Stimulated activated CD8-positive, alpha-beta memory T cell treated with anti-CD3 and anti-CD28 coated beads, Interleukin-4, amount 100 ng/mL, for 1 hour (primary cell): ENCODE measurements at places on chromosomes 3 and 15.

DNA sequence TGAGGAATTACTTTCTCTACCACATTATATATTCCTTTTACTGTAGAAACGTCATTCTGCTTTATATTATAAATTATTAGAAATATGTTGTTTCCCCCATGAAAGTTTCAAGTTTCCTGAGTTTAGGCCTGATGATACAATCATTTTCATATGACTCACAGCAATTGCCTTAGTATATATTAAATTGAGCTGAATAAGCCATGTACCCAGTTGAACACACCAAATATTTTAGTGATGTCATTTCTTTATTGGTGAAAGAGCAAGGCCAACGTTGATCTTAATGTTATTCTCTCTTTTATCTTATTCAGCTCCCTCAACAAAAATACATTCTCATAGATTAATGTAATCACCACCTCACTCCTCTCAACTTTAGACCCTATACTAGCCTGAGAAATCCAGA is 30.8 kb downstream of the B3GNT5 start:
- no peak for DNase-seq

DNA sequence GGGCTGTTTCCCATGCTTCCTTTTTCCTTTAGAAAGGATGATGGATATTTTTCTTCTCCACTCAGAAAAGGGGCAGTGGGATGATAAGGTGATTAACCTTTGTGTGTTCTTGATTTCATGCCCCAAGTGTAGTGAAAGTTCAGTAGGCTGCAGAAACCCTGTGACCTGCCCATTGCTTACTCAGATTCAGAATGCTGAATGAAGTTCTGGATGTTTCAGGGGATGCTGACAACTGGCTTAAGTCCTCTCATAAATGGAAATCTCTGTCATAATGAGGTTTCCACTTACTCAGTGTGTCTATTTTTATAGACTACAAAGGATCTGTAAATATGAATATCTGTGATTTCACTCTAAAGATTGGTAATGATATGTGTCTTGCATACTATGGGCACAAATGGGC is 471.3 kb upstream of the TPRG1 start:
- no peak for DNase-seq

- DNase-seq = no peak
Observed at GRCh38 chr15:29034593-29035335, 149.0 kb downstream of the APBA2 start.

DNA sequence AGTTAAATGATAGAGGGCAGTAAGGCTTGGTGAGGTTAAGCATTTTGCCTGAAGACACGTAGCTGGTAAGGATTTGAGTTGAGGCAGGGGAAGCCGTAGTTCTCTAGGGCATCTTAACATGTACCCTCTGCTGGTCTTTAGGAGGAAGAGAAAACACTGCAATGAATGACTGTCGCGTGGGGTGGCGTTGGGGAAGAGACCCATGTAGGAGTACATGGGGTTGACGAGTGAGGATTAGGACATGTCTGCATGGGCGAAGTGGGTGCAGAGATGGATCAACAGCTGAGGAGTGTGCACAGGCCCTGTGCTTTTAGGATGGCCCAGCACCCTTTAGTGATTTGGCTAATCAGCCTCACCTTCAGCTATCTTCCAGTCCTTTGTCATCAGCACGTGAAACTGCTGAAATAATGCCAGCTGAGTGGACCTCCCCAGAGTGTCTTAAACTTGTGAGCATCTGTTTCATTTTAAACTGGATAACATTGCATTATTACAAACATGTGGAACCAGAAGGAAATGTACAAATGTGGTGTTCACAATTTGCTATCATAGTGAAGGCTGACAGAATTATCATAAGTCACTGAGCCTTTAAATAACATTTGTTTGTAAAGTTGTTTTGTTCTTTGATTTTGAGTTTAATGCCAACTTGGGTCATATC is 15.3 kb downstream of the P2RY14 start:
- DNase-seq = no peak

DNA sequence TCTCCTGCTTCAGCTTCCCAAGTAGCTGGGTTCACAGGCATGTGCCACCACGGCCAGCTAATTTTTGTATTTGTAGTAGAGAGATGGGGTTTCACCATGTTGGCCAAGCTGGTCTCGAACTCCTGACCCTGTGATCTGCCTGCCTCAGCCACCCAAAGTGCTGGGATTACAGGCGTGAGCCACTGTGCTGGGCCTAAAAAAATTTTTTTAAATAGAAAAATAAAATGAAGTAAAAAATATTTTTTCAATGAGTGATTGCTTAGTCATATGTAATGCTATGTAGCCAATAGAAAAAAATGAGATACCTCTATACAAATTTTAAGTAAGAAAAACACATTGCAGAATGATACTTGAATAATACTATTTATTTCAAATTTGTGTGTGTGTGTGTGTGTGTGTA is 27.9 kb upstream of the SLC30A4 start:
- DNase-seq = no peak

DNA sequence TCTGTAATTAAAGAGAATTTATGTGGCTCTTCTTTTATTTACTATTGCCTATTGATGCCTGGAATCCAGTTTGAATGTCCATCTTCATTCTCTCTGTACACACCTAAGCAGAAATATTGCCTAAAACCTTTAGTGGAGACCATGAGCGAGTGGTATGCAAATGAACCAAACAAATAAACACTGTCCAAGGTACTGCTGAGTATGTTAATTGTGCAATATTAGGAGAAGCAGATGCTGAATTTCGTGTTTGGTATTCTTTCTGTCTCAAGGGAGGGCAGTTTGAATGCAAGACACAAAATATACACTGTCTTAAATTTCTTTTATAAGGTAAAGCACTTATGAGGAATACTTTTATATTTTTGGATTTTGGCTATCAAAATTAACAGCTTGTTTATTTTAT is 440.9 kb downstream of the RBMS3 start:
- DNase-seq = no peak

- DNase-seq = no peak
Observed at GRCh38 chr3:58161435-58162398, 49.1 kb downstream of the DNASE1L3 start.
